Myocyte (in vitro differentiated cells): ENCODE measurements at places on chromosomes 16 and 17.

- no peak for DNase-seq
These were observed 21.4 kb downstream of the HAPSTR1 start for GRCh38 chr16:9112844-9113186.

DNA sequence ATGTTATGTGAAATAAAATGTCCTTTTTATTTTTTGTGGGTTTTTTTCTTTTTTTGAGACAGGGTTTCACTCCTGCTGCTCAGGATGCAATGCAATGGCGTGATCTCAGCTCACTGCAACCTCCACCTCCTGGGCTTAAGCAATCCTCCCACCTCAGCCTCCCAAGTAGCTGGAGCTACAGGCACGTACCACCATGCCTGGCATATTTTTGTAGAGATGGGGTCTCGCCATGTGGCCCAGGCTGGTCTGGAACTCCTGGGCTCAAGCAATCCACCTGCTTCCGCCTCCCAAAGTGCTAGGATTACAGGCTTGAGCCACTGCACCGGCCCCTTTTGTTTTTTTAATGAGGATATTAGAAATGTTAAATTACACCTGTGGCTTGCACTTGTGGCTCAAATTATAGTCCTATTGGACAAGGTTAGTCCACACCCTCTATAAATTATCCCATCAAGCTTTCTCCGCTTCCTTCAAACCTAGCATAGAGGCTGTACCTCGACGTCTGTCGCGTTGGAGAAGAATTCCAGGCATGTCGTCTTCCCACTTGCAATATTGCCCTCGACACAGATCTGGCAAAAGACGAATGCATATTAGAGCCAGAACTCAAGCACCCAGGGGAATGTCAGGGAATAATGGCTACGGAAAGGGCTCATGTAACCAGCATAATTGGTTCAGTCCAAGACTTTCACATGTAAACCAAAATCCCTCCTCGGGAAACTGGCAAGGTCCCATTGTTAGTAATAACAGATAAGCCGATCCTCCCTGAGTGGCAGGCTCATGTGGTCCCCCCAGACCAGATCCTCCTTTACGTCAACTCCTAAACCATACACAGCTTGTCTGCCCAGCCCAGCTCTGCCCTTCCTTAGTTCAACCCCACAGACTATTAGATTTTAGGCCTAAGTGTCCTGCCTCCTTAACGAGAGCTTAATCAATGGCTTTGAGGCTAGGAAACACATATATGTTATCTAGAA lies 8.2 kb downstream of the TK2 start:
- no peak for DNase-seq

GRCh38 chr16:86046026-86046425 lies 147.1 kb downstream of the IRF8 start:
- DNase-seq: no peak

GRCh38 chr17:61599608-61600007 lies 8.6 kb upstream of the NACA2 start:
- DNase-seq: no peak

DNA sequence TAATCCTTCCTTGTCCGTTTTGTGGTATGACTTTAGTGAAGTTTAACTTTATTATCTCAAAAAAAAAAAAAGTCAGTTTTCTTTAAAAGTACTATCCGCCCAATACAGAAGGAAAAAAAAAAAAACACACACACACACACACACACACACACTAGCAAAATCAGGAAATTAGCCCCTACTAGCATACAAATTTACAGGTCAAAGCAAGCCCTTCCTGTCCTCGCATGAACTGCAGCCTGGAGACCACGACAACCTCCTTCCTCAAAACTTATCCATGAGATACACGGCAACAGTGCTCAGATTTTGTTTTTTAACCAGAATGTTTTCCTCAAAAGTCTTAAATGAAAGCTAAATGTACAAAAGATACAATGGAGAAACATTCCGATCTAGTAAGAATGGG lies 16.2 kb downstream of the NCOR1 start:
- peak; percentile 8 for DNase-seq

DNA sequence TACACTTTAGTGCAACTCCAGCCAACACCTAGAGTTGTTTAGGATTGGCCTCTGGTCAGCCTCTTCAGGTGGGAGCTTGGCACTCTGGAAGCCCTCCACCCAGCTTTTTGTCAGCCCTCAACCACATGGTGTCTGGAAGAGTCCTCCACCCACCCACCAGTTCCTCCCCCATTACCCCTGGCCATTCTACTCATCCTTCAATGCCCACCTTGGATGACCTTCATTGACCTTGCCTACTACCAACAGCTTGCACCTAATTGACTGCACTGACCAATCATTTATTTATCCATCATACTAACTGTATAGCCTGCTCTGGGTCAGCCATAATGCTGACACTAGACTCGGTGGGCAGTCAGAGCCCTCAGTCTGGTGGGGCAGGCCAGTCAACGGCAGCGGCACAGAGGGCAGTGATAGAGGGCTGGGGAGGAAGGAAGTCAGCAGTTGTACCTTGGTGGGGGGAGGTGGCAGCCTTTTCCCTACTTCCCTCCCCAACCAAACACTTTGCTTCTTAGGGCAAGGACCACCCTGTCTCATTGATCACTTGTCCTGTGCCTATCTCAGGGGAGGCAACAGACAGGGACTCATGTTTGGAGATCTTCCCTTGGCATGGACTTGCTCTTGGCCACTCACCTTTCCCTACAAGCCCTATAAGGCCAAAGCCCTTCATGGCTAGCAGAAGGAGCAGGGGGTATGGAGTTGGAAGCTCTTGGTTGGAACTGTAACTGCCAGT lies 29.3 kb downstream of the SLC13A5 start:
- DNase-seq: no peak

DNA sequence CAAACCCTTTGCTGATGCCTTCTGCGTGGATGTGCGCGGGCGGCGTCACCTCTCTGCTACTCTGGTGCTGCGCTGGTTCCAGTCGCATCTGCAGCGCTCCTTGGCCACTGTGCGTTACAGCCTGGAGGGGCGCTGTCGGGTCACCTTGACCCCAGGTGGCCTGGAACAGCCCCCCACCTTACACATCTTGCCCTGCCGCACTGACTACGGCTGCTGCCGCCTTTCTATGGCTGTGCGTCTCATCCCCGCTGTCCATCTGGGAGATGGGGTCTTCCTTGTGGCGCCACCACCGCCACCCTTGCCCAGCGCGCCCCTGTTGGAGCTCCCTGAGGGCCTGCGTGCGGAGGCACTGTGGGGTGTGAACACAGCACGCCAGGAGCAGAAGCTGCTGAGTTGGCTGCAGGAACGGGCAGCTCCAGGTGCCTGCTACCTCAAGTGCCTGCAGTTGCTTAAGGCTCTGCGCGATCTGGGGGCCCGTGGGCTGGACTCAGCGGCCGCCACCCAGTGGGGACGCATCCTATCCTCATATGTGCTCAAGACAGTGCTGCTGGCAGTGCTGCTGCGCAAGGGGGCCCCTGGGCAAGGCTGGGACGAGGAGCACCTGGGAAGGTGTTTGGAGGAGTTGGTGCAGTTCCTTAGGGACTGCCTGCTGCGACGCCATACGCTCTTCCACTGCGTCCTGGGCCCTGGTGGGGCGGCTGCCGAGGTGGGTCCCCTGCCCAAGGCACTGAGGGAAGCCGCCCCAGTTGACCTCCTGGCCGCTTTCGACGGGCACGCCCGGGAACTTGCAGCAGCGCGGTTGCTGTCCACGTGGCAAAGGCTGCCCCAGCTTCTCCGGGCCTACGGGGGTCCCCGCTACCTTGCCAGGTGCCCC lies 1.6 kb downstream of the ITPRIPL2 start:
- DNase-seq: no peak

- DNase-seq: no peak
These were observed 3.3 kb upstream of the CSNK2A2 start for GRCh38 chr16:58201163-58201562.

DNA sequence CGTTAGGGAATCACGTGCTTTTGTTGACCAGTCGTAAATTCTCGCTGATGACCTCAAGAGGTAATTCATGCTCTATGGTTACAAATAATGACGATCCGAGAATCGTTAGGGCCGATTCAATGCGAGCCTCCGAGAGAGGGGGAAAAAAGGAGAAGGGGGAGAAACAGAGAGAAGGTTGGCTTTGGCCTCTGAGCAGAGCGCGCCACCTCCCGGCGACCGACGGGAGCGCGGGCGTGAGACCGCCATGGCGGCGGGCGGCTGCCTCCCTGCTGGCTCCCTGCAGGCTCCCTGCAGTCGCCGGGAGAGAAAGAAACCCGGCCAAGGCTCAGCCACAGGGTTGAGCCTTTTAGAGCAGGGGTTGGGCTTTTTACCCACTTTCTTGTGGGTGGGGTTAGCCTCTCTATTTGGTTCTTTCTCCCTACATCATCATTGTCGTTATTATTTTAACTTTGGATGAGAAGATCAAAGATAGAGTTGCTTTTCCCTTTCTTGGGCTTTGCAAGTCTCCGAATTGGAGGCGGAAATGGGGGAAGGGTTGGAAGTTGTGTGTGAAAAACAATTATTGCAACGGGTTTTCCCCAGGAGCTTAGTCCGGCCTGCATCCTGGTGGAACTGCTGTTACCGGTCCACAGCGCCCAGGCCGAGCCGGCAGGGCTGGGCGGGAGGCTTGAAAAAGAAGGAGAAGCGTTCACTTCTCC lies 410 bp upstream of the HOXB5 start:
- peak; percentile 80 for DNase-seq

DNA sequence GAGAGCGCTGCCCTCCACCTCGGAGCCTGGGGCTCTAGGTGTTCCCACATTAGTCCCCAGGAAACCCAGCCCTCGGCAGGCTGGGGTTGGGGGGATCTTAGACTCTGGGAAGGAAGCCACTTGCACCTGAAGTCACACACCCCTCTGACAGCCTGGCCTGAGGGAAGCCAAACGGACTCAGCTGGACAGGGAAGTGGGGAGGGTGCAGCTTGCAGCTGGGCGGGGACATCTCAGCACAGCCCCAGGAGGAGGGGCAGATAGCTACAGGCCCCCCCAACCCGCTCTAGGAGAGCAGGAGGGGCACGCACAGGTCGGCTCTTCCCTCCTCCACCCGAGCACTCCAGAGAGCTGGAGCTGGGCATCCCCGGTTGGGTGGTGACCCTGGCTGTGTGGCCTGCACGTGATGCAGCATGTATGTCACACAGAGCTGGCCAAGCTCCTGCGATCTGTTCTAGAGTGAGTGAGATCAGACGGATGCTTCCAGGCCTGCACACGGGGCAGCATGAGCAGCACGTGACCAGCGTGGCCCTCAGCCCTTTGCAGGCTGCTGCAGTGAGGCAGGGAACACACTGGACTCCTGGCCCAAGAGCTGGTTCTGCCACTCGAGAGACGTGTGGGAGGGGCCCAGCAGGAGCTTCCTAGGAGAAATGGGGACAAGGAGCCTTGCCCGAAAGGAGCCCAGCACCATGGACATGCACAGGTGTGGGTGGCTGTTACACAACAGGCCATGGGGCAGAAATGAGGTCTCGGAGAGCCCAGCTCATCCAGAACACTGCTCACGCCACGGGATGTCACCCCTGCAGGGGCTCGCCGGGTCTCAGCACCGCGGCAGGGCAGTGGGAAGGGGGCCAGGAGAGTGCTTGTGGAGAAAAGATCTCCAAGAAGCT lies 15.4 kb downstream of the KIFC3 start:
- DNase-seq: no peak

- DNase-seq: peak; percentile 89
These were observed 6.6 kb upstream of the NR1D1 start for GRCh38 chr17:40106760-40107521.

DNA sequence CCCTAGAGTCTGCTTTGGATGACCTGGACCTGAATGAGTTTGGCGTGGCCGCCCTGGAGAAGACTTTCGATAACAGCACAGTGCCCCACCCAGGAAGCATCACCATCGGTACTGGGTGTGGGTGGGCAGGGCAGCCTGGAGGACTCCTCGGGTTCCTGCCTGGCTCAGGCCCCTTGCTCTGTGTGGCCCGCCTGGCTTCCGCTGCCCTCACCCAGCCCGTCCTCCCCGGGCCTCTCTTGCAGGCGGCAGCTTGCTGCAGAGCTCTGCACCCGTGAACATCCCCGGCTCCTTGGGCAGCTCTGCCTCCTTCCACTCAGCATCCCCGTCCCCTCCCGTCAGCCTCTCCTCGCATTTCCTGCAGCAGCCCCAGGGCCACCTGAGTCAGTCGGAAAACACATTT lies 24.5 kb downstream of the UNC13D start:
- no peak for DNase-seq
